ENCODE measurements at places on chromosomes 2 and 18. TPM values are rescaled to one million over a fixed set of nuclear protein-coding genes. Genes with fewer than 3 reads are reported as not detected.

- DNase-seq, result no peak
Observed at GRCh38 chr2:65754219-65754618, 321.8 kb upstream of the SPRED2 start.

DNA sequence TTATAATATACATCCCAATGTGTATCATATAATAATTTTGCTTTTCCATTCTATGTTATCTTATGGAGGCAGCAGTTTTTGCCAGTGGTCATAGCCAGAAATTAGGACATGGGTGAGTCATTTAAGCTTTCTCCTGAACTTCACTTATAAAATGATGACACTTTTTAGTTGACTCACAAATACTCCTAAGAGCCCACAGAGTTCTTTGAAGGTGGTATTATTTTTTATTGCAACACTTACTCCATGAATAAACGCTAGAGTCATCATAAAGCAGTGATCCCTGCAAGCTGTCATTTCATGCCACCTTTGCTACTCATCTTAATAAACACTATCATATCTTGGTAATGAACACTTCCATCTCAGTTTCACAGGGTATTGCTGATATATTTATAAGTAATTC is 69.9 kb upstream of the MAPRE2 start:
- DNase-seq, result no peak

- no peak for DNase-seq
Observed at GRCh38 chr18:49812286-49813068, 856 bp downstream of the ACAA2 start.

DNA sequence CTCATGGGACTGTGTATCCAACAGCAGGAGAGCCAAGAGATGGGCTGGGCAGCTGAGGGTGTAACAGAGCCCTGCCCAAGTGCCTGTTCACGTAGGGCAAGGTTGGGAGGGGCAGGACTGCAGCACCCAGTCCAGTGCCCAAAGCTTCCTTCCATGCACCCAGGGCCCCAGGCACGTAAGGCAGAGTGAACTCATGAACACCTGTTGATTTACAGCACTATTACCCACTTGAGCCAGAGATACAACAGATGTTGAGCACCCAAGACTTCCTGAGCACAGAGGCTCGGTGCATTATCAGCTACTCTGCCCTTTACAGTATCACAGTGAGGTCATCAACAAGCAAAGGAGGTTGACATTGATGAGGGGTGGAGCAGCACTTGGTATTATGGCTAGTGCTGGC is 50.2 kb upstream of the FHL2 start:
- DNase-seq, result no peak

- DNase-seq, result no peak
Observed at GRCh38 chr2:237922641-237923361, 44.0 kb upstream of the UBE2F start.

DNA sequence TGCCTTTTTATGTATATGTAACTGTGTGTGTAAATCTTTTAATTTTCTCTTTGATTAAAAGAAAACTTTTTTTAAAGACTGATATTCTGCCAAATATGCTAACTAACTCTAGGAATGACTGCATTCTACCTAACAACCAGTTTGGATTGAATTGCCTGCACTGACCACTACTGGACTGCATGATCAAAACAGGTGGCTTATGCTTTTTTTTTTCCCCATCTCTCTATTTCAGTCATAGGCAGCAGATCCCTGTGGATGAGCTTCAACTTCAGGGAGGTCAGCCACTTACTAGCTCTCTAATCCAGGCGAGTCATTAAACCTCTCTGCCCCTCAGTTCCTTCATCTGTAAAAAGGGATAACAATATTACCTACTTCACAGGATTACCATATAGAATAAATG is 138.6 kb upstream of the SERTAD2 start:
- DNase-seq, result no peak

The ANKRD29 gene
- 0.67 TPM for total RNA-seq

The FARP2 gene
- total RNA-seq, result 80.3 TPM

- no peak for DNase-seq
Observed at GRCh38 chr18:66749030-66749429, 145.1 kb upstream of the CDH19 start.

GRCh38 chr2:83900862-83901261 is 558.2 kb downstream of the SUCLG1 start:
- DNase-seq, result peak; percentile 7

DNA sequence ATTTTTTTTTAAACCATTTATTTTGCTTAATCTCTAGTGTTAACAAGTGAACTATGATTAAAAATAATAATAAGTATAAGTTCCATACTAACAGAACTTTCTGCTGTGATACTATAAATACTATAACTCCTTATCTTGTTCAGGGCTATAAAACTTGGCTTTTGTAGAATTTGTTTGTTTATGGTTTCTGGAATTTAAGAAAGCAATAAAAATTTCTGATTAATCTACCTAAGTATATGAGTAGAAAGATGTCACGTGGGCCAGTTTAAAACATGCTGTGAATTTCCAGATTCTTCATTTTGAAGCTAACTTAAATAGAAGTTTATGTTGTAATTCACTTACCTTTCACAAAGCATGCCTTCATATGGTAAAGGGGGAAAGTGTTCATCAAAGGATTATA is 1236.3 kb upstream of the ACVR2A start:
- DNase-seq, result no peak

The SMYD1 gene
- not detected for total RNA-seq

GRCh38 chr2:73185965-73186364 is 16.4 kb upstream of the NOTO start:
- DNase-seq, result no peak

The HNMT gene
- total RNA-seq, result 4.1 TPM

- DNase-seq, result no peak
Observed at GRCh38 chr2:8657423-8658062, 24.3 kb upstream of the ID2 start.

The DSG2 gene
- total RNA-seq, result 12.1 TPM

The ANKRD30BL gene
- total RNA-seq, result not detected

The ALPG gene
- total RNA-seq, result 65.3 TPM

The EFHD1 gene
- 73.5 TPM for total RNA-seq

DNA sequence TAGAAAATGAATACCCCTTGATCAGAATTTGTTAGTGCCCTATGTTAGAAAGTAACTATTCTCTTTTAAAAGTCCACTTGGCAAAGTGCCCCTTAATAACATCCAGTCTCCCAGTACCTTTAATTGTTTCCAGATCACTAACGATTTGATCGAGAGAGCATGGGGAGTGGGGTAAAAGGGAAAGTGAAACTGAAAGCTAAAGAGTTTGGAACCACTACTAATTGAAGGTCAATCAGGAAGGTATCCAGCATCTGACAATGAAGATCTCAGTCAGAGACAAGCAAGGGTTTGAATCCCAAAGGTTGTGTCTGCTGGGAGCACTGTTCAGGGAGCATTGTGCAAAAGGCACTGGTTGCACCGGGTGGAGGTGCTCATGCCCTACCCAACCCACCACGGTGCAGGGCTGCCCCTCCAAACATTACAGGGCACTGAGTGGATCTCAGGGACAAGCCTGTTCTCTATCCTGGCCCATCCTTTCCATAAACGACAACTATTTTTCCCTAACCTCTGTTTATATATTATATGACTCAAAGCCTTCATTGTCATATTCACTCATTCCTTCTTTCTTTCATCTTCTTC is 14.6 kb upstream of the RIT2 start:
- no peak for DNase-seq

- DNase-seq, result no peak
Observed at GRCh38 chr2:37676274-37676673, 4.8 kb upstream of the CDC42EP3 start.

The KIF1A gene
- total RNA-seq, result 132 TPM

The ZBTB7C gene
- total RNA-seq, result 0.03 TPM

The CYP27A1 gene
- total RNA-seq, result 7.7 TPM

The CFC1B gene
- total RNA-seq, result not detected

The ERCC3 gene
- total RNA-seq, result 38.0 TPM

The DCC gene
- not detected for total RNA-seq

DNA sequence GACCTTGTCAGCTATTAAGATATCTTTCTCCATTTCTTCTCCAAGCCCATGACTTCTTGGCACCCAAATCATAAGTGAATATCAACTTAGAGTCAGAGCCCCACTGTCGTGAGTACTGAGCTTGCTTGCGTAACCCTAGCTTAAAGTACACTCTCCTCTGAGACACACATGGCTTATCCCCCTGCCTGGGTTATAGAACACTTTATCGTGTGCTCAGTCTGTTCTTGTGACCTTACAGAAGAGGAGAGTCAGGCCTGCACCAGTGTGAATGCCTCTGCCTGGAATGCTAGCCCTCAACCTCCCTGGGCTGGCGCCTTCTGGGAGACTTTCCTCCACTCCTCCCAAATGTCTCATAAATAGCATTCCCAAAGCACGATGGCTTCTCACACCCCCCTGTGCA is 79.3 kb downstream of the CEP192 start:
- DNase-seq, result no peak
